ENCODE measurements at places on chromosomes 2 and 18. TPM values are rescaled to one million over a fixed set of nuclear protein-coding genes. Genes with fewer than 3 reads are reported as not detected.

GRCh38 chr18:38174594-38174993, 609.0 kb upstream of the CELF4 start:
- no peak for DNase-seq

DNA sequence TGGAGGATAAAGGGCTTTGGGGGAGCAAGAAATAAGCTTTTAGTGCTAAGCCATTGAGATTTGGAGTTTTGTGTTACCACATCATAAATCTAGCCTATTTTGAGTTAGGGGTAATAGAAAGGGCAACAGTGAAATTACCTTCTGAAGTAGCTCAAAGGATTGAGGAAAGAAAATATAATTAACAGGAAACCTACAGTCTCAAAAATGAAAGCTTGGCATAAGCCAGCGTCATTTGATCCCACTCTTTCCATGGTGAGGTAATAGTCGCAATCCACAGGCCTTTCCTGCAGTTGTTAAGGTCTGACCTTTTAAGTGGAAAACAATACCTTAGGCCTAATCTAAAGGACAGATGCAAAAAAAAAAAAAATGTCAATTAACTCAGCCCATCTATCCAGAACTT, 182.7 kb downstream of the UXS1 start:
- DNase-seq = no peak

GRCh38 chr18:62828852-62829251, 113.5 kb downstream of the PHLPP1 start:
- no peak for DNase-seq

GRCh38 chr18:46812311-46812710, 55.5 kb upstream of the ST8SIA5 start:
- DNase-seq = no peak

GRCh38 chr18:54641734-54642133, 50.7 kb downstream of the DYNAP start:
- DNase-seq = no peak

- peak; percentile 40 for DNase-seq
Observed at GRCh38 chr2:28271231-28271918, 121.3 kb upstream of the FOSL2 start.

DNA sequence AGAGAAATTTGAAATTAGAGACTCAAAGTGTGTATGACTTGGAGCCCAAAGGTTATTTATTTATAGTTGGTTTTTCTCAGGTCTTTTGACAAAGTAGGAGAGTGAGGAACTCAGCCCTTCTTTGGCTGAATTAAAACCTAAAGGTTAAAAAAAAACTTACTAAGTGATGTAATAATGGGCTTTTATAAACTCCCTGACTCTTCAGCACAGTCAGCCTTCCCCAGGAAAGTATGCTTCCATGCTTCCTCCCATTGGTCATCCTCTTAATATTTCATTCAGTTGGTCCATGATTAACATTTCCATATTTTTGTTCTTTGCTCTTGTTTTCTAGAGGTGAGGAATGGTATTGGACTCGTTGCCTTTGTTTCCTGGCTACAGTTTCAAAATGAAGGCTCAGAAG, 7.2 kb downstream of the ARPC2 start:
- no peak for DNase-seq

DNA sequence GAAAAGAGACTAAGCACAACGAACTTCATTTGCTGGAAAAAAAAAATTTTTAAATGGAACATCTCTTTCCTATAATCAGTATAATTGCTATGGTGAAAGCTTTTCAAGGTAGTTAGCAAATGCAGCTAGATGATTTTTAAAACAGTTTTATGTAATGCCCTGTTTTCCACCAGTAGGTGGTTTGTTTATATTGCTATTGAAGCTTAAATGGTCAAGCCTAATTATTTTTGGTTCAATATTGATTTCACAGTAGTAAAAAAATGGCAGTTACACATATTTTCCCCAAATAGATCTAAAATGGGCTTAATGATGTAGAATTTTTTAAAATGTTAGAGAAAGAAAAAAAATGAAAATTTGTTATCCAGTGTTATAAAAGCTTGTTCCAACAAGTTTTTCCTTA, 70.2 kb downstream of the CDH19 start:
- no peak for DNase-seq

DNA sequence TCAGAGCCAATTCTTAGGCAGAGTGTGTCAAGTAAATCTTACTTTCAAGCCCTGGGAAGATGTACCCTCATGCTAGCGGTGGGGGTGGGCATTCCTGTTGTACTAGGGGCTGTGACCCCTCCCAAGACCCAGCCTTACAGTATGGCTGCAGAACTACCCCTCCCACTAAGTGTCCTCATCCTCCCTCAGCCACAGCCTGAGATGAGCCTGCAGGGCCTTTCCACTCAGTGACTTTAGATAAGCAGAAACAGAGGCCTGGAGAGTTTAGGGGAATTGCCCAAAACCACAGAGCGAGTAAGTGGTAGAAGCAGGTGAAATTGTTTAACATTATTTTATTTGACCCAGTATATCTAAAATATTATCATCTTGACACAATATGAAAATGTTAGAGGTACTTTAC, 36.6 kb downstream of the TTC32 start:
- DNase-seq = no peak

DNA sequence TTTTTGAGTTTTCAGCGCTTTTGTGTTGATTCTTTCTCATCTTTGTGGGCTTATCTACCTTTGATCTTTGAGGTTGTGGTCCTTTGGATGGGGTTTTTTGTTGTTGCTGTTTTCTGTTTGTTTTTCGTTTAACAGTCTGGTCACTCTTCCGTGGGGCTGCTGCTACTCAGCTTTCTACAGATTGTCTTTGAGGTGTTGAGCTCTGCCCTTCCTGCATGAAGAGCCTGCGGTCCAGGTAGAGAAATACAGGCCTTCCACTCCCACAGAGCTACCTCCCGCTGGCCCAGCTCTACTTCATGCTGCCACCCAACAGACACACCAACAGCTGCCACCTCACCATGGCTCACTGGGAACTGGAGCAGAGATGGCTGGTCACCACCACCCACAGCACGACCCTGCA, 61.7 kb upstream of the RNU4ATAC start:
- no peak for DNase-seq

Gene LDLRAD4
- 17.6 TPM for polyA plus RNA-seq
